A673 (cell line): ENCODE measurements at places on chromosomes 11 and 22. TPM values are rescaled to one million over a fixed set of nuclear protein-coding genes. Genes with fewer than 3 reads are reported as not detected.

EFCAB6 gene
- 0.41 and 0.59 TPM in 2 replicates for total RNA-seq

OLFML1 gene
- total RNA-seq: not detected in 2 replicates

- DNase-seq: no peak
These were observed 4.8 kb downstream of the VPS26B start for GRCh38 chr11:134229126-134229790.

DNA sequence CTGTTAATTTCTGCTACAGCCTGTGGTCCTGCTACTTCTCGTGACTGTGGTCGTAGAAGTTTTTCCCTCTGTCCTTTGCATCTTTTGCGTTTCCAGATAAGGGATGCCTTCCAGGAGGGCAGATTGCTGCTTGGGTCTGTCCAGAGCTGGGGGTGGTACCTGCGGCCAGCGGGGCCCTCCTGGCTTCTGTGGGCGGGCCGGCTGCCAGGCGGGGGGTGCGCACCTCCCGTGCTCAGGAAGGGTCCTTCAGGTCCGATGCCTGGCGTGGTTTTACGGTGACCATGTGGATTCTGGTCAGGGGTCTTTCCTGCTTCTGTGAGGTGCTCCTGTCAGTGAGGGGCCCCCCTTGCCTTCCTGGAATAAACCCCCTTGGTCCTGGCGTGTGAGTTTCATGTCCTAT lies 84.8 kb downstream of the KCNQ1 start:
- DNase-seq: no peak

DNA sequence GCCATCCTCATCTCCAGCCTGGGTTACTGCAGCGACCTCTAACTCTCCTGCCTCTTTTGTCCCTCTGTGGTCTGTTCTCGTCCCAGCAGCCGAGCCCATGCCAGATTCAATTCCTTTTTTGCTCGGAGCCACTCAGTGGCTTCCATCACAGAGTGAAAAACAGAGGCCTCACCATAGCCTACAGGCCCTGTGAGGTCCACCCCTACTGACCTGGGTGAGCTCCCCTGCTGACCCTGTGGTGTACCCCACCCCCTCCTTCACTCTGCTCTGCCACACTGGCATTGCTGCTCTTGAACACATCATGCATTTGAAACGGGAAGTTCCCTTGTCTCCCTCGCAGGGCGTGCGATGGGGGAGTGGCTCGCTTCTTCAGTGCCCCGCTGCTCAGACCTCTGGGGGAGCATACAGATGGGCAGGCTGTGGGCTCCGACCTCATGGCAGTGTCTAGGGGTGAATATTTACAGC lies 2.1 kb downstream of the AIP start:
- DNase-seq: no peak

DNA sequence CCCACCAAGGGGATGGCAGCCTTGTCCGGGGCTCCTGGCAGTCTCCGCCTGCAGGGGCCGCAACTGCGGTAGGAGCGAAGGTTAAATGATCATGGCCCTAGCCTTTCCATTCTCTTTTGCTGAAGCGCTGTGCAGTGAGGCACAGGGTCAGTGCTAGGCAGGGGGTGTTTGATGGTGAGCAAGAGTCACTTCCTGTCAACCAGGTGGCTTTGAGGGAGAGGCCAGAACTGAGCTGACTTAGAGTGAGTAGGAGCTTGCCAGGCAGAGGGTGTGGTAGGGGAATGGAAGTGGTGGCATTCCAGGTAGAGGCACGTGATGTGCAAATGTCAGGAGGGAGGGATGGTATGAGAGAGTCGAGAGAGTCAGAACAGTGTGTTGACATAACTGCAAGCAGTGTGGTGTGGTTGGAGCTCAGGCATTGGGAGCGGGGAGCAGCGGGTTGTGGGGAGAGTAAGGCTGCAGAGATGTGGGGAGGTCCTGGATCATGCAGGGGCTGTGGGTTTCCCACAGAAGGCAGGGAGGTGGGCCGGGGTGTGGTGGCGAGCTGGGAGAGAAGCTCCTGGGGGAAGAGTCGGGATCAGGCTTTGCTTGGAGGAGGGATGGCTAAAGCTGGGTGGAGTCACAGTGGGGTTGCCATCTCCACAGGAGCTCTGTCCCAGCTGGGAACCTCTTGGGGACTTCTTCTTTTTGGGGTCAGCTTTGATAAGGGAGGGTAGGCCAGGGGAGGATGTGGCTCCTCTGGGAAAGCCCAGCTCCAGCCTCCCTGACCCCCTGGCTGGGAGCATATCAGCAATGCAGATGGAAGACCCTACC lies 33.3 kb downstream of the AMPD3 start:
- DNase-seq: no peak
